ENCODE measurements at places on chromosomes 7 and 10.

- no peak for DNase-seq
Measured at GRCh38 chr10:80529604-80530003, 8.1 kb upstream of the SH2D4B start.

DNA sequence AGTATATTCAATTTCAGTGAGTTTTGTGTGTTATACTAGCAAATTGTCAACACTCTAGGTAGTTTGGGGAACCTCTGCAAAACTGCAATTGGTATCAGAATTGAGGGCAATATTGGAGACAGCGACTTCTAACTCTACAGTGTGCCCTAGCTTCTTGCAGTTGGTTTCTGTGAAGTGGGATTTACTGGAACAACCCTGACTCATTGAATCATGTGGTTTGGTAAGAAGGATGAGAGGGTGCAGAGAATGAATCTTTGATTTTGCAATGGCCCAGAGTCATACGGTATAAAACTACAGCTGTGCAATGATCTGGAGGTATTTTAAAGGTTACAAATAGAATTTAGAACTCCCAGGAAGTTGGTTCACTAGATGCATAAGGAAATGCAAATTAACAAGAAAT is 129.1 kb upstream of the PPP1R3A start:
- no peak for DNase-seq

DNA sequence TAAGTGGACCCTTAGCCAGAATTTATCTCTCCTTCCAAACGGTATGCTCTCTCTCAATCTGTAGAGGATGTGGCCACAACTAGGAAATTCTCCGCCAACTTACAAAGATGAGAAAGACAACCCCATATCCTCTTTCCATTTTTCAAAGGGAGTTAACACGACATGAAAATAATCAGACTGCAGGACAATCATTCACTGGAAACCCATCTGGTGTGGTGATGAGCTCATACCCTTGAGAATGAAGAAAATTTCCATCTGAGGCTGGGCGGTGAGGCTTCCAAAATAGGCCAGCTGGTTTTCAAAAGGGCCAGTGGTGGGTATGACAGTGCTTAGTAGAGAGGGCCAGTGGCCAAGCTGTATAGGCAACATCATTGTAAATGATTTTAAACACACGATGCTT is 369.6 kb downstream of the FRMD4A start:
- DNase-seq = peak; percentile 66

DNA sequence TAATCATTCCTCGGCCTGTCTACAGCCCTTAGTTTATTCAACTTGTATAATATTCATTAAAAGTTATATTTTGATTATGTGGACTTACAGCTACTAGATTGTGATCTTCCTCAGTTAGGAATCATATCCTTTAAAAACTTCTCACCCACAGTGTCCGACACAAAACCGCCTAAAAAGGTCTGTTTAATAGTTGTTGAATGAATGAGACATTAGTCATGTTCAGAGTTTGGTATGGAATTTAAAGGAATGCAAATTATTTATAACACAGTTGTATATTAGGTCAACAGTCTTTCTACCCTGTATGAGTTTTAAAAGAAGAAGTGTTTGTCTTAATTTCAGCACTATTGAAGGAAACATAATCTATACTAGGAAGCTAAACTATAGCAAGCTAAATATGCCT is 390.0 kb downstream of the ARL4A start:
- no peak for DNase-seq

GRCh38 chr7:3028071-3028757 is 15.5 kb downstream of the CARD11 start:
- no peak for DNase-seq

GRCh38 chr10:93859049-93859655 is 34.6 kb upstream of the SLC35G1 start:
- DNase-seq = no peak

Measured in amniotic stem cell (primary cell).